ENCODE measurements at places on chromosomes 2 and 18.
A peak's percentile ranks its signal among the peaks of the same experiment; 100 is the strongest.

DNA sequence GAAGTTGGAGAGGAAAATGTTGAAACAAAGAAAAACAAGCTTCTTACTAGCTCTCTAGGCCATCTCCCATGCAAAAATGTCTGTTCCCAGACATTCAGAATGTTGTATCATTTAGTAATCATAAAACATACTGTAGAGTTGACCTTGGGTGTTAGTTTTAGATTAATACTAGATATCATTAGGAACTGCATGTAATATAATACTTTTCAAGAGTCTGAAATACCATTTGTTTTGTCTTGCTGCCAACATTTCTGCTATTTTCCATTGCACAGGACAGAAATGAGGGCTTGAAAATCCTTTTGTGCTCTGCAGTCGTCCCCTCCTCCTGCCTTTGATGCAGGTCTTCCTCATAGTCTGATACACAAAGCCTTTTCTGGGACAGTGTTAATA is 89.5 kb upstream of the RBMS1 start:
- DNase-seq: no peak

GRCh38 chr18:74651327-74652128 is 53.9 kb downstream of the ZNF407 start:
- no peak for DNase-seq

- no peak for DNase-seq
Measured at GRCh38 chr2:181607629-181608590, 49.0 kb downstream of the CERKL start.

GRCh38 chr2:73516033-73516432 is 126.2 kb downstream of the NAT8 start:
- no peak for DNase-seq

GRCh38 chr2:208306291-208306690 is 40.2 kb downstream of the PIKFYVE start:
- DNase-seq: no peak

DNA sequence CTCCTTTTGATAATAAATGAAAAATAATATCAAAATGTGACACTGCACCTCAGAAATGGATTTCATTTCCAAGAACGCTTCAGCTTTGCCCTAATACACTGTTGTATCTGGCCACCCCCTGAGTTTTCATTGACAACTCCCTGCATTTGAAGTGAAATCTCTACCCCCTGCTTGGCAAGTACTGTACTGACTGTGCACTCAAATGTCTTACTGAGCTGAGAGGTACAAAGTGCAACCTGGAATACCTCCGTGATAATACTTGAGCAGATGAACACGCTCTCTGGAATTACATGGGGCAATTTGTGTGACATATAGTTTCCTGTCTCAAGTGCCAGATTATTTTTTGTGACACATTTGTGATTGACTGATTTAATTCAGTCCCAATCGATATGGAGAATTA is 231.1 kb downstream of the LRP1B start:
- no peak for DNase-seq

DNA sequence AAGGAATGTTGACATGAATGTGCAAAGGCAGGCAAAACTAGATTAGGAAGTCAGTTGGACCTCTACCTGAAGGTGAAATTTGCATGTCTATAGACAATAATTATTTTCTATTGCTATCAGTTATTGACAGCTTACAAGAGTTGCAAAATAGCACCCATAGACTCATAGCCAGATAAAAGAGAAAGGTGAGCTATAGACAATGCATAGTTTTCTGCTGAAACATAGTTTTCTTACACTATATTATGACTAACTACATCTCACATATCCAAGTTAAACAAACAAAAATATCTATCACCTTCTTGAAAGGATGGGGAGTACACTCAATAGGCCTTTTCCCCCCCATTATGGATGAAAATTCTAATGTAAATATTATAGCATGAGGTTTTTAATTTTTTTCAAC is 305.0 kb downstream of the PTH2R start:
- DNase-seq: no peak

GRCh38 chr2:84115173-84115857 is 343.8 kb downstream of the SUCLG1 start:
- DNase-seq: no peak

GRCh38 chr2:191565647-191566198 is 112.2 kb upstream of the NABP1 start:
- DNase-seq: peak; percentile 86

DNA sequence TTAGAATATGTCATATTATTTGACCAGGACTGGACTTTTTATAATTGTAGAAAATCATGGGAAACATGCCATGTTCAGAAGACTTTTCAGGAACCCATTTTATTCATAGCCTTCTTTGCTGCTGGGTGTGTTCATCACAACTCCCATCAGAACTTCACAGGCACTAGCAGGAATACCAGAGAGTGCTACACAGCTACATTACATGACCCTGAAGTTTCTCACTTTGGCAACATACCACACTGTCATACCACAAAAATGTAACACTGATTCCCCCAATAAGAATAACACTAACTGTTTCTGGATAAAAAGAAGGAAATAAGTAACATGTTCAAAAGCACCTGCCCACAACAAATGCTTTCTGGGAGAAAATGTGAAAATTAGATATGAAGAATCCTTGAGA is 405.4 kb downstream of the CDH2 start:
- no peak for DNase-seq

DNA sequence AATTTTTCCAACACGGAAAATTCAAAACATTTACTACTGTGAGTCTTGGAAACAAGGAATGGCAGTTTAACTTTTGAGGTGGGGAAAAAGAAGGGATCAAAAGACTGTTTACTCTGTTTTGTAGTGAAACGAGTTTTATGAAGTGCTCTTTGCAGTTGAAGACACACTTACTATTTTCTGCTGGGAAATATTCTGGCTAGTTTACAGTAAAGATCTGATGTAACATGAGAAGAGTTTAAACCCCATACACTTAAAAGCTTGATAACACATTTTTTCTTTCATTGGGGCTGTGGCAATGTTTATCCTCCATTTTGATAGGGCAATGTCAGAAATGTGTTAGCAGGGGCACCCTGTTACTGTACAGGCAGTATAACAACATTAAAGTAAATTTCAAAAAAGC is 124.9 kb upstream of the SMAD7 start:
- no peak for DNase-seq

DNA sequence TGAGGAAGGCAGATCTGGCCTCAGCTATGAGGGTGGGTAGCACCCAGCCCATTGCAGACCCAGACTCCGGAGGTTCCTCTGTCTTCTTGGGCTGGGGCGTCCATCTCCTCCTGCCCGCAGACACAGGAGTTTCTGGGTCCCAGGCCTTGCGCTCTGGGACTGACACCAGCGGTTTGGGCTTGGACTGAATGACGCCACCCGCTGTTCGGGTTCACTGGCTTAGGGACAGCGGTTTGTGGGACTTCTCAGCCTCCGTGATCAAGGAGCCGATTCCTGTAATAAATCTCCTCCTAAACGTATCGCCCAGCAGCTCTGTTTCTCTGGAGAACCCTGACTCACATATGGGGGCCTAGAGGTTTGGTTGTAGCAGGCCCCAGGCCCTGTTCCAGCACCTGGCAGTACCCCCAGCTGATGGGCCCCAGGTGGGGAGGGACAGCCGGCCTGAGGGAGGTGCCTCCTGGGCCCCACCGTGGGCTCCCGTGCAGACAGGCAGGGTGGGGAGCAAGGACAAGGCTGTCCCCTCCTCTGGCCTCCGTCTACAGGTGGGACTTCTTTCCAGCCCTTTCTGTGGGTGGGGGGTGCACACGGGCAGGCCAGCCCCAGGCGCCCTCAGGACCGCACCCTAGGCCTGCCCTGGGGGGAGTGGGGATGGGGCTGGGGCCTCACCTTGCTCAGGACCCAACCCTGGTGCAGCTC is 4.5 kb upstream of the AQP12A start:
- DNase-seq: no peak

DNA sequence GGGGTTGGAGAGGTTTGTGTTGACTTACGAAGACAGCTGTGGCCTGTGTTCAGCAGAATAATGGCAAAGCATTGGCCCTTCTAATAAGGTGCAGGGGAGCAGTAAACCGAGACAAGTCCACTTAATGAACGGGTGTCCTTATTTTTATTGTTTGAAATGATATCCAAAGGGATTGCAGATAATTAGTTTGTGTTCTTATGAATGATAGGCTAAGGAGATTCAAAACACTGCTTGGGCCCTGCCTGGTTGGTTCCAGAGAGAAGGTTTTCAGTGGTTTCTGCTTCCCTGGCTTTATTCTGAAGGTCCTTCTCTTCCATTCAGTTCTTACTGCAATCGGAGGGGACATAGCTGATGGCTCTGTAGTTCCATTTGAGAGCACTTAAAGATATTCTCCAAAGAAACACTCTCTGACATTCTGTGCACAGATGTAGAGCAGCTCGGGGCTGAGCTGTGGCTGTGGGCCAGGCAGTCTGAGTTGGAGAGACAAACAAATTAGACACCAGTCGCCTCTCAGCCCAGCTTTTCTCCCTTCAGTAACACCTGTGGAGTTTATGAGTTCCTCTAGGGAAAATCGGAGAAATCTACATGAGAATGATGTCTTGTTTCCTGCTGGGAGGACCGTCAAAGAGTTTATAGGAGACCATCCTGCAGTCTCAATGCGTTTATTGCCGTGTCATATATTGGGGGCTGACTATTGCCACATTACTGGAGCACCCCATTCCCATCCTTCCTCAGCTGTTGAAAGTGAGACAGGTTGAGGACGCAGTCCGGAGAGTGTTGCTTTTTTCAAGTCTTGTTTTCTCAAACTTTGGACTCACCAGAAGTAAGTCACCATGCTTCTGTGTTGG is 6.5 kb downstream of the GREB1 start:
- no peak for DNase-seq

DNA sequence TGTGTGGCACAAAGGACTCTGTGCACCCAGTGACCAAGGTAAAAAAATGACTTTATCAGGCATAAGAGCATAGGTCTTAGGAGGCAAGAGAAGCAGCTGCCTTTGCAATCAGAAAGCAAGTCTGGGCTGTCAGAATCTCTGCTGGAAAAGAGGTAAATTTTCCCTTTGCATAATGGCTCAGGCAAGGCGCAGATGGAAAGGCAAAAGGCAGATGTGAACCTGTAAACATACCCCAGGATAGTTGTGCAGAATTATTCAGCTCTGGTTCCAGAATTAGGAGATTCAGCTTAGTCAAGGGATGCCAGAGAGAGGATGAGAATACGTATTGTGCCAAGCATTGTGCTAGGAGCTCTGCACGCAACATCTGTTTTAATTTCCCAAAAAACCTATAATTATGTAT is 258.7 kb downstream of the CLIP4 start:
- no peak for DNase-seq

DNA sequence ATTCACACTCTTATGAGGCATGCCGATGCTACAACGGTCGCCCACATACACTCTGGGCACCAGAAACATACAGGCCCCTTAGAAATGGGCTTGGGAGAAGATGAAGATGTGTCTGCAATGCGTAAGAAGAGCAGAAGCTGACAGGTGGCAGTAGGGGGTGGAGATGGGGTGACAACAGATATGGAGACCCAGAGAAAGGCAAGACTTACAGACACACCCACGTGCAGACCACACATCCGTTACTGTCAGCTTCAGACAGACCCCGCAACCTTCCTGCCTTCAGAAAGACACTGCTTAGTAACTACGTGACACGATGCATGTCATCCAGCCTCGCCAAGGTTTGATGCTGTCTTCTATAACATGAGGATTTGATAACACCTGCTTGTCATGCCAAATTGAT is 89.5 kb downstream of the ZFP36L2 start:
- DNase-seq: no peak

DNA sequence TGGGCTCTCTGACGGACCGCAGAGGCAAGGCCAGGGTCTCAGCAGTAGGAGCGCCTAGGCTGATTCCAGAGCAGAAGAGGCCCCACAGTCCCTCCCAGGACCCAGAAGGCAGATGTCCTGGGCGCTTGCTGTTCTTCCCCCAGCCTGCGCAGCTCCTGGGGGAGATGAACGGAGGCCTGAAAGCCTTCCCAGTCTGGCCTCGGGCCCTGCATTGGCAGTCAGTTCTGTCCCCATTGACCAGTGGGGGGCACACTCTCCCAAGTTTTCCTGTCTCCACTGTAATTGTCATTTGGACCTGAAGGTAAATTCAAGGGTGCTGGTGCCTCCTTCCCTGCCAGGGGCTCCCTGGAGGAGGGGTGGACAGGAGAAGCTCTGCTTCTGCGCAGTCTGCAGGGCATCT is 345.7 kb downstream of the CYP26B1 start:
- DNase-seq: no peak

GRCh38 chr2:64523666-64524603 is at the start of gene AFTPH:
Gene AFTPH, plus strand, starts transcription at chr2:64524328. Its CDS starts 27,147 bp downstream, at chr2:64551475.
- peak; percentile 98 for DNase-seq

DNA sequence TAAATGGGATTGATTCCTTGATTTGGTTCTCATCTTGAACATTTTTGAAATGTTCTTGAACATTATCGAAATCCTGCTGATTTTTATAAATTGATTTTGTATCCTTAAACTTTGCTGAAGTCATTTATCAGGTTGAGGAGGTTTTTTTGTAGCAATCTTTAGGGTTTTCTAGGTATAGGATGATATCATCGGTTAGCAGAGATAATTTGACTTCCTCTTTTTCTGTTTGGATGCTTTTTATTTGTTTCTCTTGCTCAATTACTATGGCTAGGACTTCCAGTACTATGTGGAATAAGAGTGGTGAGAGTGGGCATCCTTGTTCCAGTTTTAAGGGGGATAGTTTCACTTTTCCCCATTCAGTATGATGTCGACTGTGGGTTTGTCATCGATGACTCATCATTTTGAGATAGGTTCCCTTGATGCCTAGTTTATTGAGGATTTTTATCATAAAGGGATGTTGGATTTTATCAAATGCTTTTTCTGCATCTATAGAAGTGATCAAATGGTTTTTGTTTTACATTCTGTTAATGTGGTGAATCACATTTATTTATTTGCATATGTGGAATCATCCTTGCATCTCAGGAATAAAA is 201.5 kb upstream of the ZSWIM2 start:
- no peak for DNase-seq

DNA sequence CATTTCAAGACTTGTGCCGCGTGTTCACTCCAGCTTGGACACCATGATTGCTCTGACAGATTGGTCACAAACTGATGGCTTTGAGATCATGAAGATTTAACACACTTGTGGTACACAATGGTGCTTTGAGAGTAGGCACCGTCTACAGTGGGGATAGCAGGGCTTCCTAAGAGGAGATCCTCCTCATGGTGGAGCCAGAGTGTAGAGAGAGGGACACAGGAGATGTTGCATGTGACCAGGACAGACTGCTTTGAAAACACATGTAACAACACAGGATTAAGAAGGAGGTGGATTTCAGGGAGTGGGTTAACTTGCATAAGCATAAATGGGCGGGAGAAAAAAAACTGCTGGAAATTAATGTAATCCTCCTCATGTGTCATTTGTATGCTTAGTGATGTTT is 95.7 kb upstream of the LINC00305 start:
- peak; percentile 16 for DNase-seq

- no peak for DNase-seq
Measured at GRCh38 chr2:86263956-86264355, 64.7 kb downstream of the MRPL35 start.
